ENCODE measurements at places on chromosomes 11 and 22. TPM values are rescaled to one million over a fixed set of nuclear protein-coding genes. Genes with fewer than 3 reads are reported as not detected.

Gene ART1
- total RNA-seq: not detected

Gene TBX1
- total RNA-seq: not detected

Gene LARGE2
- 0.09 TPM for total RNA-seq

Gene KRTAP5-7
- not detected for total RNA-seq

Gene MRGPRF
- total RNA-seq: 29.9 TPM

Gene MOGAT2
- not detected for total RNA-seq

Gene SOX10
- not detected for total RNA-seq

Gene SGSM1
- total RNA-seq: 0.09 TPM

Gene OR51E2
- not detected for total RNA-seq

Gene FAM180B
- total RNA-seq: 0.09 TPM

Data from smooth muscle cell of bladder (primary cell).